Left renal pelvis (tissue), 4 donors: ENCODE measurements at places on chromosomes 12 and 14. TPM values are rescaled to one million over a fixed set of nuclear protein-coding genes. Genes with fewer than 3 reads are reported as not detected.

DNA sequence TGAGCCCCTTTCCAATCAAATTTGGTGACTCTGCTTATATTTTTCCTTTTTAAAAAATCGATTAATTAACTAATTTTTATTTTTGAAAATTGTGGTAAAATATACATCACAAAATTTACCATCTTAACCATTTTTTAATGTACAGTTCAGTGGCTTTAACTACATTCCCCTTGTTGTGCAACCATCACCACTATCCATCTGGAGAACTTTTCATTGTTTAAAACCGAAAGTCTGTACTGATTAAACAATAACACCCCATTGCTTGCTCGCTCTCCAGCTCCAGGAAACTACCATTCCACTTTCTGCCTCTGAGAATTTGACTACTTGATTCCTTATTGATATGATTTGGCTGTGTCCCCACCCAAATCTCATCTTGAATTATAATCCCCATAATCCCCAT, 283.4 kb downstream of the C12orf75 start:
- DNase-seq: no peak

- DNase-seq: no peak
Measured at GRCh38 chr12:66662179-66662578, 16.7 kb downstream of the GRIP1 start.

DNA sequence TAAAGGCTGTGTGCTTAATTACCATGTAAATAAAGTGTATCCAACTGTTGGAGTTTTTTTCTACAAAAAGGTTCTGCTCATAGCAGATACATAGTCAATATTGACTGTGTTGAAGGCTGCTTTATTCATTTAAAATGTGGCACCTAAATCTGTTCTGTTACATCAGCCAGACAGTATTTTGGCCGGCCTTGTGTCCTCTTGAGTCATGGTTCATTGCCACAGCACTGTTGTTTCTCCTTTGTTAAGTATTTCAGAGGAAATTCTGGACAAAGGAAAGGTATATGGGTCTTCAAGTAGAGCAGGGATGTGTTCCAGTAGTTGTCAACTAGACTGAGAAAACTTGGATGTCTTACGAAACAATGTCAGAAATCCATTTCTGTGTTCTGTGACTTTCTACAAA, 95.5 kb downstream of the SLC38A6 start:
- no peak for DNase-seq

DNA sequence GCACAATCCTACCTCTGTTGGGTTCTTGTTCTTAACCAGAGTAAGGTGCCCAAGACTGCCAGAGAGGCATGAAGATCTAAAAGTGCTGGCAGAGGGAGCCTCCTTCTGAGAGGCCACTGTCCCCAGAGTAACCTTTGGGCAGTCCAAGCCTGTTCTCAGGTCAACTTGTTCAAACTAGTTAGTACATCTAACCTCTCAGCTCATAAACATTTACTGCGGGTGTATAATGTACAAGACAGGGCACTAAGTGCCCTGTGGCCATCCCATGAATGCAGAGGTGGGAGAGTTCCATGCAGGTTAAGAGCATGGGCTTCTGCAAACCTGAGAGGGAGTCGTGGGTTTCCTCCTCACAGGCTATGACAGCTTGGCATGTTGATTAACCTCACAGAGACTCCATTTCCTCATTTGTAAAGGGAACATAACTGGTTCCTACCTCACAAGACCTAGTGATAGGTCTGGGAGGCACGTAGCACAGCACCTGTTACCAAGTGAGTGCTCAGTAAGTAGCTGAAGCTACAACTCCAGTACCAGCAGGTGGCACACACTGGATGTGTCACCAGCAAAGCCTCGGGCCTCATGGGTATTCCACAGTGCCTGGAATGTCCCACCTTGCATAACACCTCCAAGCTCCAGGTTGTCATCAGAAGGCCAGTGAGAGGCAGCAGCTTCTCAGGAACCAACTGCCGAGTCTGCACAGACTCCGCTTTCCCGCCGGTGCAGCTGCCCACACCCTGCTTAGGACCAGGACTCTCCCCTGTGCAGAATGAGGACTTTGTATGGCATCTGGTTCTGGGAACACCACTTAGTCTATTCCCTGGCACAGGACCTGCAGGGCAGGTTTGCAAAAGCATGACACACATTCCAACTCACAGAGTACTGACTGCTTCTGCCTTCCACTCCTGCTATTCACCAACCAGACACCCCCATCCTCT, 4.4 kb downstream of the VDR start:
- DNase-seq: no peak

DNA sequence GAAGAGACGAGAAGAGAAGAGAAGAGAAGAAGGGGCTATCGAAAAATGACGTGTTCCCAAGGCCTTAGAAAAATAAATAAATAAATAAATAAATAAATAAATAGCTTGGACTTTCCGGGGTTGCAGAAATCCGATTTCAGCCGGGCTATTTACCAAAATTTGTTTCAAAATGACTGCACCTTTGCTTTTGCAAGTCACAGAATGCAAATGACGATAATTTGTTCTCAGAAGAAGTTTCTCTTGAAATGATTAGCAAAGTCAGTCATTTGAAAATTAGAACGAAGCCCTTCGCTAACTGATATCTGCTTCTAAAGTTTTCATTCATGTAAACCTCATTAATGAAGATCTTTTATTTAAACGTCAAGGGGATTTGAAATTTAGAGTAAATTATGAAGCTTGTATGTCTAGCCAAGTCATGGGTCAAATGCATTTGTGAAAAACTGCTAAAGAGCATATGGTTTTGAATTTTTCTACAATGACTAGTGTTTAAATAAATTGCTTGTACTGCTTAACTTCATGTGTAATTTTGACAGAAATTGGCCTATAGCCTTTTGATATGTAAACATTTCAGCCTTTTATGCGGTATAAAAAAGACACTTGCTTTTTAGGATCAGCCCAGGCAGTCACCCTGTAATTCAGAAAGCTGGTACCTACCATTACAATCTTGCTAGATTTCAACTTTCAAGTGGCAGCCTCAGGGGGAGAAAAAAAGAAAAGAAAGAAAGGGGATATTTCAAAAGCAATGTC, 4.6 kb upstream of the GSC start:
- no peak for DNase-seq

- no peak for DNase-seq
Measured at GRCh38 chr14:22597265-22597664, 835 bp upstream of the ABHD4 start.

GRCh38 chr12:48903982-48904411, 21.3 kb downstream of the FKBP11 start:
- DNase-seq: no peak

DNA sequence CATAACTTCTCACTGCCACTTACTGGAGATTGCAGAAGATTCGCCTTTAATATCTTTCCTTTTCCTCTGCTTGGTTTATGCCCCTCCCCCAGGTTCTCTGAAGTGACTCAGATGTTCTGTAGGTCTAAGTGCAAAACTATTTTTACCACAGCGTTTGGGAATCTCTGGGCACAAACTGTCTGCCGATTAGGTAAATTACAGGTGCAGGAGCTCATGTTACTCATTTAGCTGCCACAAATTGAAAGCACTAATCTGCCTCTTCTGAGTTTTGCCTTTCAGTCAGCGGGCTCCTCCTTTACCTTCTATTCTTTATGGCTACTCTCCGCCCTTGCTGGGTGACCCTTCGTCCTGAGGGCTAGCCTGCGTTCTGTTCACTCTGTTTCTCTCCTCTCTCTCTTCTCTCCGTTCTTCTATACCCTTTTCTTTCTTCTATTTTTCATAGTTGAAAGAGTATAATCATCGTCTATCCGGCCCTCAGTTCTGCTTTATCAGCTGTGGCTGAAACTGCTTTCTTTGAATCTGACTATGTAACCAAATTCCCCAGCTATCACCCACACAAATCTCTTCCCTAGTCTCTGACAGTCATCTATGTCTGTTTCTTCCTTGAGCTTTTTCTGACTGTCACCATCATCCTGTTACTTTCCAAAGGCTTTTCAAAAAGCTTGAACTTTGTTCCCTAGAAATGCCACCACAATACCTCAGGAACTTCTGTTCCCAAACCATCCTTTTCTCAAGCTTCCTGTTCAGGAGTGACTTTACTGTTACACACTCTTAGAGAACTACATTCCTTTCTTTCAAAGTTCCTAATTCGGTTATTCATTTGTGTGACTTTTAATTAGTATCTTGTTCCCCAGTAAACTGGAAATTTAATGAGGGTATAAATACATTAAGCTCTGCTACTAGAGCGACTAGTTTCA, 4.3 kb upstream of the MYF6 start:
- no peak for DNase-seq

DNA sequence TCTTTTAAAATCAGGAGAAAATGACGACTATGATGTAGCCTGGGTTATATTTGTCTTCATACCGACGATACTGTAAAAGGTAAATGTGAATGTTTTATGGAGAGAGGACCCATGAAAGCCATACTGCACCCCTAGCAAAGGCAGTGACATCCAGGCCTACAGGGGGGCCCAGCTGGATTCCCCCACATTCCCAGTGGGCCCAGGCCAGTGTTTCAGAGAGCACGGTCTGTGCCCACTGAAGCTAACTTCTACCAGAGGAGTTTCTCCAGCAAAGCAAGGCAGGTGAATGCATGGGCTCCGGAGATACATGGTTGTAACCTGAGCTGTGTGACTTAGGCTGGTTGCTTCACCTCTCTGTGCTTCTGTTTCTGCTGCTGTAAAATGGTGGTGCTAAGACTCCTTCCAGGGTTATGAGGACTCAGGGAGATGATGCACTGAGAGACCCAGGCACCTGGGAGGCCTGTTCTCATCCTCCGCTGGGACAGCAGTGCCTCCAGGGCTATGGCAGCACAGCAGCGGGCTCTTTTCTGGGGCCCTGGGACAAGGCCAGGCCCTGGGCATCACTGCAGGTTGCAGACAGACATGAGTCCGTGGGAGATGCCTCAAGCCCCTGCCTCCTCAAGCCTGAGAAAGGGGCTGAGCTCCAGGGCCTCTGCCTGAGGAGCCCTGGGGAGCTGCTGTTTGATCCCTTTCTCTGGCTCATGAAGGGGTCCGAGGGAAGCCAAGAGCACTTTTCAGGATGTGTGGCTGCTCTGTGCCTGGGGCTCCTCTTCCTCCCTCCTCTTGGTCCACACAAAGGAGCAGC, 73.7 kb downstream of the SERPINA3 start:
- DNase-seq: no peak

DNA sequence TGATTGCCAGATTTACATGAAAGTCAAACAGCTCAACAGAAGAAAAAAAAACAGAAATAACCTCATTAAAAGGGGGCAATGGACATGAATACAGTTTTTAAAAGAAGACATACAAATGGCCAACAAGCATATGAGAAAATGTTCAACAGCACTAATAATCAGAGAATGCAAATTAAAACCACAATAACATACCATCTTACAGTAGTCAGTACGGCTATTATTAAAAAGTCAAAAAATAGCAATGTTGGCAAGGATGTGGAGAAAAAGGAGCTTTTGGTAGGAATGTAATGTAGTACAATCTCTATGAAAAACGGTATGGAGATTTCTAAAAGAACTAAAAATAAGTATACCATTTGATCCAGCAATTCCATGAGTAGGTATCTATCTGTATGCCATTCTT, 272.1 kb downstream of the CEP128 start:
- DNase-seq: no peak

GRCh38 chr14:102363182-102363943, 622 bp downstream of the TECPR2 start:
- DNase-seq: no peak

GRCh38 chr12:120228291-120229070, 27.6 kb upstream of the RPLP0 start:
- peak; percentile 73 for DNase-seq

DNA sequence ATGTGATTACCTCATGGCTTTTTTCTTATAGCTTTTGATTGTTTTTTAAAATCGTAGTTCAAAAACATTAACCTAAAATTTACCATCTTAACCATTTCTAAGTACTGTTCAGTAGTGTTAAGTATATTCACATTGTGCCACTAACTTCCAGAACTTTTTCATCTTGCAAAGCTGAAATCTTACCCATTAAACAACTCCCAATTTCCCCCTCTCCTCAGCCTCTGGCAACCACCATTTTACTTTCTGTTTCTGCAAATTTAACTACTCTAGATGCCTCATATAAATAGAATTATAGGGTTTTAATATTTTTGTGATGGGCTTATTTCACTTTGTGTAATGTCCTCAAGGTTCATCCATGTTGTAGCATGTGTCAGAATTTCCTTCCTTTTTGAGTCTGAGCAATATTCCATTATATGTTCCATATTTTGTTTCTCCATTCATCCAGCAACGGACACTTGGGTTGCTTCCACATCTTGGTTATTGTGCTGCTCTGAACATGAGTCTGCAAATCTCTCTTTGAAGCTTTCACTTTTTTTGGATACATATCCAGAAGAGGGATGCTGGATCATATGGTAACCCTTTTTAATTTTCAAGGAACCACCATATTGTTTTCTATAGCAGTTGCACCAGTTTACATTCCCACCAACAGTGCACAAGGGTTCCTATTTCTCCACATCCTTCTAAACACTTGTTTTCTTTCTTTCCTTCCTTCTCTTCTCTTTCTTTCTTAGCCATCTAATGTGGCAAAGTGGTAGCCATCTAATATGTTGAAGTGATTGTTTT, 5.0 kb downstream of the HIF1A start:
- no peak for DNase-seq

GRCh38 chr12:81956468-81956860, 197.3 kb upstream of the PPFIA2 start:
- no peak for DNase-seq

- no peak for DNase-seq
Measured at GRCh38 chr12:75364919-75365318, 26.0 kb upstream of the GLIPR1L2 start.

GRCh38 chr12:63805704-63806672, 26.3 kb downstream of the RXYLT1 start:
- DNase-seq: no peak

GRCh38 chr14:94833633-94834032, 63.7 kb upstream of the GSC start:
- no peak for DNase-seq

DNA sequence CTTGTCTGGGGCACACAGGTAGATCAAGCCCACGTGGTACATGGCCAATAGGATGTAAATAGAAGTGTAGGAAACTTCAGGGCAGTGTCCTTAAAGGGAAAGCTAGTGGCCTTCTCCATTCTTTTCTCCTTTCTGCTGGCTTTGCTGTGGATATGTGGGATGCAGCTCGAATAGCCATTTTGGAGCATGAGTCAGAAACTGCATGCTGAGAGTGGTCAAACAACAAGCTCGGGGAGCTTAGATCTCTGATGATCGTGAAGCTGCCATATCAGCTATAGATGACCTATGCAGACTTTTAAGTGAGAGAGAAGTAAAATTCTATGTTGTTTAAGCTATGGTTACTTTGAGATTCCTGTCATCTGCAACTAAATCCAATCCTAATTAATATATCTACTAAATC, 241.3 kb upstream of the DAAM1 start:
- DNase-seq: no peak

Gene NANOG
- 0.07 TPM for polyA plus RNA-seq

Gene KRT73
- not detected for polyA plus RNA-seq

Gene KLRK1
- polyA plus RNA-seq: 0.63 TPM

Gene SYNE3
- polyA plus RNA-seq: 1.9 TPM

Gene PHETA1
- polyA plus RNA-seq: 11.0 TPM

Gene OR4K2
- not detected for polyA plus RNA-seq

Gene SERPINA3
- 0.59 TPM for polyA plus RNA-seq

Gene SLC35E3
- 18.7 TPM for polyA plus RNA-seq

Gene FITM1
- 1.6 TPM for polyA plus RNA-seq

Gene GLTP
- polyA plus RNA-seq: 32.5 TPM
